GM18507 (cell line): ENCODE measurements at places on chromosomes 7 and 10.

GRCh38 chr7:34091321-34091917 lies 186.1 kb downstream of the BMPER start:
- no peak for DNase-seq

GRCh38 chr10:4488904-4489303 lies 337.1 kb upstream of the AKR1E2 start:
- DNase-seq = no peak

GRCh38 chr10:43970717-43971116 lies 322.0 kb upstream of the ZNF32 start:
- DNase-seq = no peak

DNA sequence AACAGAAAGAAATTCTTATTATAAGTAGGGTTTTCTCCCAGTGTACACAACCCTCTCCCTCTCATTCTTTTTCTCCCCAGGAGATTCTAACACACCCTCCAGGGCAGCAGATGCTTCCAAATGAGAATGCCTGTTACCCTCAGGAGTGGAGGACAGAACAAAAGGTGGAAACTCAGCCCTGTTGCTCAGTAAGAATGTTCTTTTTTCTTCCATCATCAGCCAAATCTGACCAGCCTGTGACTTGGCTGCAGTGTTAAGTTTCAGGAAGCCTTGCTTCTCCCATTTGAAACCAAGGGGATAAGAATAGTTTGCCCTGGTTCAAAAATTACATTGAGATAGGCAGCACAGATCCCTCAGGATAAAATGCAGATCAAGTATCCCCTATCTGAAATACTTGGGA lies 77.5 kb upstream of the EEPD1 start:
- no peak for DNase-seq

GRCh38 chr7:103711413-103711812 lies 265.4 kb upstream of the SLC26A5 start:
- DNase-seq = no peak

DNA sequence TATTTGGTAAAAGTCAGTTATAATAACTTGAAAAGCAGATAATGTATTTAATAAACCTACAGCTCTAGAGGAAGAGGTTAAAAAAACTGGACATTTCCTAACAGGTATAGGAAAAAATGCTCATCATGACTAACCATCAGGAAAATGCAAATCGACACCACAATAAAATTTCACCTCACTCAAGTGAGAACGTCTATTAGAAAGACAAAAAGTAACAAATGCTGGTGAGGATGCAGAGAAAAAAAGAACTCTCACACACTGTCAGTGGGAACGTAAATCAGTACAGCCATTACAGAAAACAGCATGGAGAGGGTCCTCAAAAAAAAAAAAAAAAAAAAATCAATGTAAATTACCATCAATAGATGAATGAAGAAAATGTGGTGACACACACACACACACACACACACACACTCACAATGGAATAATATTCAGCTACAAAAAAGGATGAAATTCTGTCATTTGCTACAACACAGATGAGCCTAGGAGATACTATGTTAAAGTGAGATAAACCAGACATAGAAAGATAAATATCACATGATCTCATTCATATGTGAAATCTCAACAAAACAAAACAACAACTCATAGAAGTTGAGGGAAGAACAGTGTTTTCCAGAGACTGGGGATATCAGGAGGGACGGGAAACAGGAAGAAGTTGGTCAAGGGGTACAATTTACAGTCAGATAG lies 20.1 kb downstream of the EPC1 start:
- no peak for DNase-seq

DNA sequence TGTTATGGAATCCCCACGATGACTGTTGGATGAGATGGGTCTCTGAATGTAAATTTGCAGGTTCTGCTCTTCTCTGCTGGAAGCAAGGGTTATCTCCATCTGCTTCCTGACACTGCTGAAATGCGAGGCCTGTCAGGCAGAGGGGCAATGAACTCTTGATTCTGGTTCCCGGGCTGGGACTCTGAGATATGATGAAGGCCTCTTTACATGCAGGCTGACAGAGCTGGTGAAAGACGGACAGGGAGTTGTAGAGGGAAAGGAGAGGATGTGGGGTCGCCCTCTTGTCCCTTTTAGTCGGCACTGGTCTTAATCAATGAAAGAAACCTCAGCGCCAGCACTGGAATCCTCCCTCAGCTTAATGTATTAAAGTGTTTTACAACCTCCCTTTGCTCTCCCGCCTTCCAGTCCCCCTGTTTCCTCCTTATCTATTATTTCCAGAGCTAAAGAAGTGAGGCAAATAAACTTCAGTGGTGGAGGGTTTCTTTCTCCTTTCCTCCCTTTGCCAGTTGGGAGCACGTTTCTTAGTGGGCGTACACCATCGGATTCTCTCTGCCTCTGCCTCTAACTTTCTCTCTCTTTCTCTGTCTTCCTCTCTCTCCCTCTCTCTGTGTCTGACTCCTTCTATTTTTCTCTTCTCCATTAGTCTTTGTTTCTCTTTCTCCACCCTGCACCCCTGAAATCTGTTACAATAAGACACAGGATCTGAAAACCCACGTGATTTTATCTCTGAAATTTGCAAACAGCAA lies 145.6 kb downstream of the BAMBI start:
- DNase-seq = no peak

GRCh38 chr7:139361523-139361922 lies 1.8 kb downstream of the LUC7L2 start:
- DNase-seq = no peak

GRCh38 chr10:3226960-3227744 lies 54.6 kb upstream of the PITRM1 start:
- DNase-seq = no peak

- DNase-seq = no peak
Measured at GRCh38 chr10:84755311-84755710, 426.9 kb downstream of the CCSER2 start.

DNA sequence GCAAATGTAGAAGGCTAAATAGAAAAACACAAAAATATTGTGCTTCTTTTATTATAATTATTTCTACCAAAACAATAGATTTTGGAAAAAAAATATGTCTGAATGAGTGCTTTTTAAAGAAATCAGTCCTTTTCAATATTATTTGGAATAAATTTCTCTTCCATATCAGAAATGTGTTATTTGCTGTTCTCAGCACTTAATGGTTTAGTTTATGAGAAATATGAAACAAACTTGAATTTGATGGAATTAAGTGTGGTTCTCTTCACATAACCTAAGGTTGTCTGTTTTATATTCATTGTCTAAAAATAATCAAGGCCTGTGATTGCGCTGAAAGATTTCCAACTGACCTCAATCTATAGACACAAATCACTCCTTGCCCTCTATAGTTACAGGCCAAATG lies 203.0 kb downstream of the COBL start:
- DNase-seq = no peak

DNA sequence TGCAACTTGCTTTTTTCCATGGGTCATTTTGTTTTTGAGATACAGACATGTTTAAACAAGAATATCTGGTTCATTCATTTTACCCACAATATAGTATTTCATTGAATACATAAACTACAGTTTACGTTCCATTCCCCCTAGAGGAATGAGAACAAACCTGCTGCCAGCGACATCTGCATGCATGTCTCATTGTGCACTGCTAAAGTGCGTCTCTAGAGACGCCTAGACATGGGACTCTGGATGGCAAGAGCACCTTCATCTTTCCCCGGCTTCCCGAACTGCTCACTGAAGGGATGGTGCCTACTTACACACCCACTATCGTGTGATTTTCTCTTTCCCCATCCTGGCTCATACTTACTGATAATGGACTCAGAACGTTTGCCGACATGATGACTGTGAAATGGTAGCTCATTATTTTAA lies 1.2 kb upstream of the ZNF777 start:
- DNase-seq = no peak

DNA sequence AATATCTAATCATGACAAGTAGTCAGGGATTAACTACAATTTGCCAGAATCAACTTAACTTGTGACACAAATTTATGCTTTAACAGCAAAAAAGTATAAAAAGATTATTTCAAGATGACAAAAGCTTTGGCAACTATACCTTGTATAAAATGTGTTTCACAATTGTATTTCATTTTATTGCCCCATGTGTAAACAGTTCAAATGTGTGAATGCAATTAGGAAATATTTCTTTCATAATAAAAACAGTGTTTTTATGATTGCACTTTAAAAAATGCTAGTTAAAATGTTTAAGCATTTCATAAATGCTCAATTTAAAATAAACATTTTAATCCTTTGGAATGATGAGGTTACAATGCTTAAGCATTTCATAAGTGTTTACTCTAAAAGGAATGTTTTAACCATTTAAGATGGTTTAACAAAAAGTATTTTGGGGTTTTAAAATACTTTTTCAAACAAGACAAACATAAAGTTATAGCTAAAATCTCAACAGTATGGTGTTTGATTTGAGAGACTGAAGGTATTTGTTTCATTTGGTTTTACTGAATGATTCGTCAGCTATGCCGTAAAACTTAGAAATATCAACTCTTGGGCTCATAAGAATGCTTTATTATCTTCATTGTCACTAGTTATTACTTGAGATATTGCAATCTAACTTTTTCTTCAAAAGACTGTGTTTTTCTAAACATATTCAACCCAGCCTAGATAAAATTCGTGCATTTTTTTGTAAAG lies 50.1 kb downstream of the SFTPD start:
- no peak for DNase-seq

DNA sequence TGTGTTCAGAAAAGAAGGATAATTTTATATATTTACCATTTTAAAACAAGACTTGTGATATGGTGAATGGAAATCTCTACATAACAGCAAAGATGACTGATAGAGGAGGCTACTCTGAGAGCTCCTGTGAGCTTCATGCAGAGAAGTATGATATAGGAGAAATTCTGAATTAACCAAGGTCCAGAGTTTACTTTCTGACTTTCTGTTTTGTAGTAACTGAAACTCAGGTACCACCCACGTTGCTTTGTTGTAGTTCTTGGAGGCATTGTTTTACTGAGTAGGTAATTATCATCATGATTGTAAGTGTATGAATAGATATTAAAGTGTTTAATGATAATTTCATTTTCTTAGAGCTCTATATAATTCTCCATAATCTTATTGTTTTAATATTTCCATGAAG lies 18.0 kb upstream of the SFR1 start:
- DNase-seq = no peak

DNA sequence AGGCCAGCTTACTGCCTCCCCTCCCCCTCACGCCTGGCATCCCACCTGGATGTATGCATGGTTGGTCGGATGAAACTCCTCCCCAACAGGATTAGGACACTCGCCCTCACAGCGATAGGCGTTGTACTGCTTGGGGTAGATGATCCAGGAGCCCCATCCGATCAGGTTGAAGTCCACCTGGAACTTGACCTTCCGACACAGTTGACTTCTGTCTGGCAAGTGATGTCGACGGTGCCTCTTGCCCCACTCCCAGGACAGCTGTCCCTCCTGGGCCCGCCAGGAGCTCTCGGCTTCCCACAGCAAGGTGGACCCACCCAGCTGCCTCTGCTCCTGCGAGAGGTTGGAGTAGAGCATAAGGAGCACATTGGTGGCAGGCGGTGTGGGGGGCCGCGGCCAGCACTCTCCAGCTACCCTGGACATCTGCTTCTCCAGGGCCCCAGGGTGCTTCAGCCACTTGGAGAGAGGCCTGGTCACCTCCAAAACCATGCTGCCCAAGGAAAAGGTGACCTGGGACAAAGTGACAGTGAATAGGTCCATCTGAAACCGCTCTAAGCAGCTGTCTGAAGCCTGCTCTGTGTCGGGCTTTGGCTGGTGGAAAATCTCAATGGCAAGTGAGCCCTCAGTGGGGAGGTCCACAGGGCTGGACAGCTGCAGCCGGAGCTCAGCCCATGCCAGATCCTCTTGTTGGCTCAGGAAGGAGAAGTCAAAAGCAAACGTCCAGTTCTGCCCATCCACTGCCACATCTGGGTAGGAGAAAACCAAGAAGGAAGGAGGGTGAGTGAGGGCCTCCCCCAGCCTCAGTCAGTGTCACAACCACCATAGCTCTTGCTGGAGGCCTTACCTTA lies 6.0 kb downstream of the NODAL start:
- DNase-seq = no peak

DNA sequence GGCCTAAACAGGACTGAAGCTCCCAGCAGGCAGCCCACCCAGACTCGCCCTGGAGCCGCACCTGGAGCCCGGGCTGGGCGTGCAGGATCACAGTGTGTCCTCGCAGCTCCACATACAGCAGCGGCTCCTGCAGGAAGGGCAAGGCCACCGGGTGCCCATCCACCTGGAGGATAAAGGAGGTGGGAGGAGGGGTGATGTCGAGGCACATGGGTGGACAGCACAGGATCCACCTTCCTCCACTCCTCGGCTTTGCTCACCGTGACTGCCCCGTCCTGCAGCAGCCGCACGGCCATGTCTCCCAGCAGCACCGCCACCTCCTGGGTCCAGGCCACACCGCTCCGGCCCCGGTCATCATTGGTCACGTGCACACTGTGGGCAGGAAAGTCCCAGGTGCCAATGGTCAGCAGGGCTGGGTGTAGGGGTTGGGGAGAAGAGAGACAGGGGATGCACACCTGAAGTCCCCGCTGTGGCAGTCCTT lies 16.8 kb downstream of the ATP6V1F start:
- no peak for DNase-seq

GRCh38 chr10:58137813-58138212 lies 129.9 kb downstream of the IPMK start:
- no peak for DNase-seq

- DNase-seq = no peak
Measured at GRCh38 chr10:131832056-131832685, 68.6 kb upstream of the PPP2R2D start.

- no peak for DNase-seq
Measured at GRCh38 chr7:28474640-28475039, 62.3 kb downstream of the CREB5 start.

DNA sequence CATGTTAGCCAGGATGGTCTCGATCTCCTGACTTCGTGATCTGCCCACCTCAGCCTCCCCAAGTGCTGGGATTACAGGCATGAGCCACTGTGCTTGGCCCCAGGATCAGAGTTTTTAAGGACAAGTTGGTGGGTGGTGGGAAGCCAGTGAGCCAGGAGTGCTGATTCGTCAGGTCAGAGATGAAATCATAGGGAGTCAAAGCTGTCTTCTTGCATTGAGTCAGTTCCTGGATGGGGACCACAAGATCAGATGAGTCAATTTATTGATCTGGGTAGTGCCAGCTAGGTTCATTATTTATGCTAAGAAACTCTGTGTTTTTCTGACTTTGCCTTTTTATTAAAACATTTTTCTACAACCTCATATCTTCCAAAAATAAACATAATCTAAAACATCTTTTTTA lies 423.8 kb downstream of the ARL4A start:
- no peak for DNase-seq

- no peak for DNase-seq
Measured at GRCh38 chr7:128215739-128216138, 25.3 kb upstream of the LEP start.
